ENCODE measurements at places on chromosomes 7 and 10.

DNA sequence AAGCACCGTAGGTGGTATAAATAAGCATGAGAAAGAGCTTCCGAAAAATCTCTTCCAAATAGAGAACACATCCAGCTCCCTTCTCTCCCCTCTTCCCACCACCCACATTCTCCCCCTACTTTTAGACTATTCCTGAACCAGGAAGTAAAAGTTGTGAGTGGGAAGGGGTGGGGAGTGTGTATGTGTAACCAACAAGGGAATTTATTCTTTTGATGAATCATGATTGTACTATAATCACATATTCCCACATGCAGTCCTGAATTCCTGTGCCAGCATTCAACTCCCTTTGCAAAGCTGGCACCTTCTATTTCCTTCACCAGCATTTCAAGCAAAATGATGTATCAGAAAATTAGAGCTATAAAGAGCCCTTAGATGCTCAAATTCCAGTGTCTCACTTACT is 230.6 kb upstream of the CHRM2 start:
- no peak for DNase-seq

GRCh38 chr7:82053453-82054032 is 283.7 kb upstream of the HGF start:
- DNase-seq = no peak

DNA sequence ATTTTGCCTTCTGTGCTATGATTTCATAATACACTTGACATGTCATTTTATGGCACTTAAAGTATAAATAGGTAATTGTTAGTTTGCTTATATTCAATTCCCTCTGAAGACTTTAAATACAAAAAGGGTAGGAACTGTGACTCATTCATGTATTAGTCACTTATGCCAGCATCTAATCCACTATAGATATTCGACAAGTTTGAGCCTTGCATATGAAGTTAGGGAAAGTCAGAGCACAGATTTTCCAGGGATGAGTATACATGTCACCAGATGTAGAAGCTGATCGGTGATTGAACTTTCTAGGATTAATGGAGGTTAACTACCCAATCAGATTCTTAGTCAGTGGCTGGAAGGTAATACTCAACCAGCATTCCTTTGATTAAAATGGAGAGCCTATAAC is 1321.5 kb downstream of the XPNPEP1 start:
- DNase-seq = no peak

DNA sequence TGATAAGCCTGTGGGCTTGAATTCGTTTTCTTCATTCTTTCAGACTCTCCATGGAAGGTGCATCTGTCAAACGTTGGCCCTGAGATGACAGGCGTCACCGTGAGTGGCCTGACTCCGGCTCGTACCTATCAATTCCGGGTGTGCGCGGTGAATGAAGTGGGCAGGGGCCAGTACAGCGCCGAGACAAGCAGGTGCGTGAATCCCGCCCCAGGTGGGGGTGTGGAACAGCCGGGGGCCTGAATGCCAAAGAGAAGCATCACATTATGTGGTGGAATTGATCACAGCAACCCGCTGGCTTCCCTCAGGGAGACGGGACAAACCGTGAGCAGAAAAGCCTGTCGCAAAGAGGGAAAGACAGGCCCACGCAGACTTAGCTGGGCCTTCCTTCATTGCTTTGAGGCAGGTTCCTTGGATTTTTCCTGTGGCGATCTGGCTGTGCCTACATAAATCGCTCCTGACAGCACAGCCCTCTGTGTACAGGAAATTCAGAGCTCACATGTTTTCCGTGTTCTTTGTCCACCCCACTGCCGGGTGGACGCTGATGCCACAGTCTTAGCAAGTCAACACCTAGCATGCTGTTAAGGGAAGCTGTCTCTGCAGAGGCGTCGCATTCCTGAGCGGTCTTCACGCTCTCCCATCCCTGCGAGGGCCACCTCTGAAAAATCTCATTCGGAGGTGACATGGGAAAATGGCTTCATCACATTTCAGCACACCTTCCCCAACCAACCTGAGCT is 671.0 kb upstream of the FOXK1 start:
- DNase-seq = no peak

- DNase-seq = no peak
Observed at GRCh38 chr10:29957236-29957635, 102.2 kb downstream of the JCAD start.

DNA sequence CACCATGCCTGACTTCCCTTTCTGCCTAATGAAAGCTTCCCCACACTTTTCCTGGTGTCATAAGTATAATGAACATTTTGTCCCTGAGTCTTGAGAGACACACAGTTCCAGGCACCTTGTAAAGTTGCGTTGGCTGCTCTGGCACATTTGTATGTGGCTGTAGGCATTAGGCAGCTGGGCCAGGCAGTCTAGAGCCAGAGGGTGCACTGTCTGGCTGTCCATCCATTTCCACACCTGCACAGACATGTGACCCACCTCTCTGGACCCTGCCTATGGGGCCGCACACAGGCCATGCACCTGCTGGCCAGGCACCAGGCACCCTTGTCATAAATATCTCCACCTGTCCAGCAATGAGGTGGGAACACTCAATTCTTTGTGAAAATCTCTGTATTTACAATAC is 54.7 kb upstream of the ANTXRL start:
- DNase-seq = no peak

- DNase-seq = no peak
Observed at GRCh38 chr10:80497187-80498077, 40.3 kb upstream of the SH2D4B start.

DNA sequence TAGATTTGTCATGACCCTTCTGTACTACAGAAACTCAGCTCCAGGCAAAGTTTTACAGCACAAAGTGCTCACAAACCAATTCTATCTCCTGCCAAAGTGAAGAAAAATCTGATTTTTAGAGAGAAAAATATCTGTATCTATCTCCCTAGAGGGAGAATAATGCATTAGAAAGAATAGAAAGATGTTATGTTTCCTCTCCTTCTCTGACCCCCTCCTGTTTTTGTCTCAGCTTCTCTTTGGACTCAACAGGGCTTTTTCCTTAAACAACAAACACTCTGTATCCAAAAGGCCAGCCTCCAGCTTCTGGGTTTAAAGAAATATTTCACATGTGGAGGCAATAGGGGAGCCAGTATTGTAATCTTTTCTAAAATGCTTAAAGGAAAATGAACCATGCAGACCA is 627.4 kb downstream of the REEP3 start:
- DNase-seq = no peak

GRCh38 chr10:127035827-127036226 is 130.6 kb downstream of the DOCK1 start:
- no peak for DNase-seq

- DNase-seq = peak; percentile 22
Observed at GRCh38 chr7:116210345-116211005, at the start of gene TES. Gene TES, plus strand, starts transcription at chr7:116210539. Its CDS starts 169 bp downstream, at chr7:116210708.
